ENCODE measurements at places on chromosomes 16 and 17. TPM values are rescaled to one million over a fixed set of nuclear protein-coding genes. Genes with fewer than 3 reads are reported as not detected.

NUP88 gene
- total RNA-seq = 77.5 TPM

CNGB1 gene
- not detected for total RNA-seq

IL21R gene
- total RNA-seq = 72.3 TPM

CHRNB1 gene
- total RNA-seq = 12.5 TPM

DHRS7C gene
- total RNA-seq = not detected

RPL23 gene
- 1,273 TPM for total RNA-seq

CCDC154 gene
- 1.8 TPM for total RNA-seq

ALOX15 gene
- not detected for total RNA-seq

TMED6 gene
- 2.4 TPM for total RNA-seq

DBNDD1 gene
- 0.41 TPM for total RNA-seq
